Cardiac muscle cell (in vitro differentiated cells and primary cell): ENCODE measurements at places on chromosomes 5 and 9. TPM values are rescaled to one million over a fixed set of nuclear protein-coding genes. Genes with fewer than 3 reads are reported as not detected.

KLHL3 gene
- 11.9 and 16.8 TPM in 2 replicates for total RNA-seq

OR2K2 gene
- total RNA-seq: 0.56 TPM in 1 of 2 replicates, not detected in the other

GABBR2 gene
- total RNA-seq: 0.06 TPM in 1 of 2 replicates, not detected in the other

DOLPP1 gene
- total RNA-seq: 18.0 and 19.3 TPM in 2 replicates

DIPK1B gene
- 163 and 188 TPM in 2 replicates for total RNA-seq

OR2S2 gene
- total RNA-seq: not detected in 2 replicates

PDE6A gene
- total RNA-seq: 0.21 TPM in 1 of 2 replicates, not detected in the other

- DNase-seq: no peak
Observed at GRCh38 chr5:133294380-133294779, 242.6 kb downstream of the HSPA4 start.

GRCh38 chr5:103487822-103488493 lies 74.6 kb downstream of the NUDT12 start:
- no peak for DNase-seq

DNA sequence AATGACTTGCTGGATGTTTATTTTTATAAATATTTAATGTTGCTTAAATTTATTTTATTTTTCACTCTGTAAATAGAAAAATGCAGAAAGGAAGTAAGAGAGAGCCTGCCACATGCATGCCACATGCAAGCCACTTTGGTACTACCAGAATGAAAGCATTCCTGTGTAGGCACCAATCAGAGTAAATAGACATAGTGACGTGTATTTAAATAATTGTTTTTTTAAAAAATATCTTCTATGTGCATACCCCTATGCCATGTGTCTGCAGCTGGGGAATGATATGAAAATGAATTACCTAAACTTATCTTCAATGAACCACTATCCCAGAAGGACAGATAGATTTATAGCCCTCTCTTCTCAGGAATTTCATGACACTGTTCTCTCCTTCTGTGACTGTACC lies 651.5 kb upstream of the RIOK2 start:
- no peak for DNase-seq

DNA sequence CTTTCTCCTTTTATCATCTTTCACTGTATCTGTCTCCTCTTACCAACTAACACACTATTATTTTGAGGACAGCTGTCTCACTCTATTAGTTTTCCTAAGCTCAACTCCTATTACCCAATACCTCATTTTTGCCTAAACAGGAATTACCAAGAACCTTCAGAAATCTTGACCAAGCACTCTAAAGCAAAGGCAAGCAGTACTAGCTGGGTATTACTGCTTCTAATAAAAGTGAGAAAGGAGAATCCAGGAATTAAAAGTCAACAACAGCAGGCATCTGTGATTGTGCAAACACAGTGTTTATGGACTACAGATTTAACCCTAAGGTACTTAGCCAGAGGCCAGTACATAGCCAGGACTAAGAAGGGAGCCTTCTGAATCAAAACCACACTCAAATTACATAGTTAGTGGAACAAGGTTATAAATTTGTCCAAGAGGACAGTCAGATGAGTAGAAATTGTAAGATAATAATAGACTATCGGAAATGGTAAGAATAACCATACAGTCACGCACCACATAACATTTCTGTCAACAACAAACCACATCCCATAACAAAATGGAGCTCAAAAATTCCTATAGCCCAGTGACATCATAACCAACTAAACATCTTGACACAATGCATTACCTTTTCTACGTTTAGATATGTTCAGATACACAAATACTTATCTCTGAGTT lies 8.3 kb downstream of the RFX3 start:
- no peak for DNase-seq

DNA sequence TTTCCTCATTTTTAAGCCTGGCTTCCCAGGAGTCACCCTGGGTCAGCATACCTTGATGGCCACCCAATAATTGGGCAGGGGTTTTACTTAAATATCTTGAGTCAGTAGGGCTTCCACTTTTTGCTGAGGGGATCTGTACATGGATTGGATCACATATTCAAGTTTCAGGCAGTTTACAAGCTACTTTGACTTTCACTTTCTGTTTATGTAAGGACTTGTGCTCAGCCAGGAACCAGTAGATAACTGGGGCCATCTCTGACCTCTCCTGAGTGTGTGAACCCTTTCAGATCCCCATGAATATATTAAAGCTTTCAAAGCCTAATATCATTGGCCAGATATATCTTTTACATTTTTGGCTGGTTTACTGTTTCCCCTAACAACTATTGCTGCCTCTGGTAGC lies 45.1 kb downstream of the SLCO6A1 start:
- no peak for DNase-seq

- no peak for DNase-seq
Observed at GRCh38 chr5:108141676-108142075, 240.2 kb downstream of the FBXL17 start.
